D341Med (cell line): ENCODE measurements at places on chromosomes 12 and 14.

DNA sequence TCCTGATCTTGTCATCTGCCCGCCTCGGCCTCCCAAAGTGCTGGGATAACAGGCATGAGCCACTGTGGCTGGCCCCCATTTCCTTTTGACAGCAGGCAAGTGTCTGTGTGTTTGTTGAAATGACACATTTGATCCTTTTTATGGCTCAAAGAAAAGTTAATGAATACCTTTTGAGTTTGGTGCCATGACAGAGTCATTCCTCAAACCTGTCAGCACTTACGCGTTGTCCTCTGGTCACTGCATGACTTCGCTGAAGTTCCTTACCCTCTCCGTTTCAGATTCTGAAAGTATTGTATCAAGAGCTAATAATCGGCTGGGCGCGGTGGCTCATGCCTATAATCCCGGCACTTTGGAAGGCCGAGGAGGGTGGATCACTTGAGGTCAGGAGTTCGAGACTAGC, 32.4 kb downstream of the NEMF start:
- DNase-seq, result no peak

DNA sequence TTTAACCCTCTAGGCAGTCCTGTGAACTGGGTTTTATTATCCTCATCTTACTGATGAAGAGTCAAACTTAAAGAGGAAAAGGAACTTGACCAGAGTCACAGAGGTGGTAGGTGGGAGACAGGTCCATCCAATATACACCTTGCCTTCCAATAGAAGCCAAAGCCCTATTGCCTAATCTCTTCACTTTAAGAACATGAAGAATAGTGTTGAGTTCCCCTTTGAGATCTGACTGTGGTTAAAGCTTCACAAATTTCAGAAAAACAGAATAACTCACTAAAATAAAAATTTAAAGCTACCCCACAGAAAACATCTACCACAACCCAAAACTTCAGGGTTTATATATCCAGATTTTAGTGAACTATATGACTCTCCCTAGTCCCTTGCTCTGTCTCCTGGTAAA, 115.4 kb downstream of the ETV6 start:
- no peak for DNase-seq

GRCh38 chr14:93311082-93311481, 21.8 kb downstream of the BTBD7 start:
- DNase-seq, result no peak

DNA sequence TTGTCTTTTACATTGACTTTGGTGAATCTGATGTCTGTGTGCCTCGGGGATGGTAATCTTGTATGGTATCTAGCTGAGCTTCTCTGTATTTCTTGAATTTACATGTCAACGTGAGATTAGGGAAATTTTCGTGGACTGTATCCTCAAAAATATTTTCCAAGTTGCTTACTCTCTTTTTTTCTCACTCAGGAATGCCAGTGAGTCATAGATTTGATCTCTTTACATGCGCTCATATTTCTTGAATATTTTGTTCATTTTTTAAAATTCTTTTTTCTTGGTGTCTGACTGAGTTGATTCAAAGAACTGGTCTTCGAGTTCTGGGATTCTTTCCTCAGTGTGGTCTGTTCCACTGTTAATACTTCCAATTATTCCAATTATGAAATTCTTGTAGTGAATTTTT, 207.7 kb downstream of the RAD51B start:
- DNase-seq, result no peak

DNA sequence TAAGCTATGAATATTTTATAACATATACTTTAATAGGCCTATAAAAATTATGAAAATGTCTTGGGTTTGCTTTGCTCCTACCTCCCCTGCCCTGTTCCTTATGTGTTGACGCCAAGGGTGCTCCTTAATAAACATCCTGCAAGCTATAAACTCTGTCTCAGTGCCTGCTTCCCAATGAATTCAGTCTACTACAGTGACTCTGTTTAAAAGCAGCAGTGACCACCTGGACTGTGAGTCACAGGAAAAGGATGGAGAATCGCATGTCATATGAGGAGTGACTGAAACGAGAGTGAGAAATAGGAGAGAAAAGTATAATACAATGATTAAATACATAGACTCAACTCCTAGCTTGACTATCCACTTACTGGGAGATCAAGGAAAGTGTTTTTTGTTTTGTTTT, 41.1 kb upstream of the CFAP54 start:
- no peak for DNase-seq

DNA sequence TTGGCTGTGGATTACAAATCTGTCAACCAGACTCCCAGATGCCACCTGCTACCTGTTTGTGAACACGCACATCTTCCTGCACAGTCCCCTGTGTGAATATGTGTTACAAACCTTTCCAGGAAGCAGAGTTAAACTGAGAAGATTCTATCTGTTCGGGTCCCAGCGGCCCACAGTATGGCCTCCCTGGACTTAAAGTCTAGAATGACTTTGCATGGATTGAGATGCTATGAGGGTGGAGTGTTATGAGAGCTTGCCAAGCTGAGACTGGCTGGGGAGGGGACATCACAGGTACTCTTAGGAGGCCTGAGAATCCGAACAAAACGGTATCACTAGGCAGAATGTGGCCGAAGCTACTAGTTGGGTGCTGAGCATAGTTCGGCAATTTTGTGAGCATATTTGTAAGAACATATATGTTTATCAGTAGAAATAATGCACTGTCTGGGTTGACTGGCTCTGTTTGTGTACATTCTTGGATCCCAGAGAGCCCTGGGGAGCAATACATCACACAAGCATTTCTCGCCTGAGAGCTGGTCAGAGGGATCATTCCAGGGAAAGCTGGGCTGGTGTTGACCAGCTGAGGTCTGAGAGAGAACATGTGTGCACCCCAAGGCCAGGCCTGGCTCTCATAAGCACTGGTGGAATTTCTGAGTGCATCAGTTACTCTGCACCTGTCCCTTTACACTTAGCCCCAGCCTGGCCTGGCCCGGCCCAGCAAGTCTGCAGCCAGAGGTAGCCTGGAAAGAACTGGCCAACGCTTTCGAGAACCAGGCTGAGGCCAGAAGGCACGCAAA, 29.8 kb upstream of the LTBP2 start:
- no peak for DNase-seq

DNA sequence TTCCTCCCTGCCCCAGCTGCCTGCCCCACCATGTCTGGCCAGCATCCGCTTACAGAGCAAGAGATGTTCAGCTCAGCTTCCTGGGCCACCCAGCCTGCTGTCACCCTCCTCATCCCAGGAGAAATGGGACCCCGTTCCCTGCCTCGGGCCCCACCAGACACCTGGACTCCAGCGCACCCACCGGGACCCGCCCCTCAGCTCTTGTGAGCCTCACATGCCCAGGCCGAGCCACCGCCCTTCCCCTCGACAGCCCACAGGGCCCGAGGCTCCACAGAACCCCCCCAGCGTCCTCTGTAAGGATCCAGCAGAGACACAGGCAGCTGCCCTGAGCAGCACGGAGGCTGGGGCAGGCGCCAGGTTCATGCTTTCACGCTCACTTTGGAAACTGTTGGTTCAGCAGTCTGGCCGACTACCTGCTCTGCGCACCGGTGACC, 18.4 kb upstream of the C14orf180 start:
- DNase-seq, result no peak

DNA sequence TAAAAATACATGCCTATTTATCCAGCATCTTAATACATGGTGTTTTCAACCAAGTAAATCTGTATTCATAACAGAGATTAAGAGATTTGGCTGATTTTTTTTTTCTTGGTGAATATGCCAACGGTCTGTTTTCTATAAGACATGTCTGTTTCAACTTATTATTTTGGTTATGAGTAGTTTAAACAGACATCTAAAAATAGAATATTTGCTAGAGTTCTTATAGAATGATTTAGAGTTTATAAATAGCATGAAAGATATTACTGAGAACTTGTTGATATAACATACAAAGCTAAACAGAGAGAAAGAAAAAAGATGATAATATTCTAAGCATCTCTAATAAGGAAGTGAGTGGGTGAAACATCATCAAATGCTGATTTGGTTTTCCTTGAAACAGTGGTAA, 199.9 kb downstream of the CCDC91 start:
- DNase-seq, result no peak

DNA sequence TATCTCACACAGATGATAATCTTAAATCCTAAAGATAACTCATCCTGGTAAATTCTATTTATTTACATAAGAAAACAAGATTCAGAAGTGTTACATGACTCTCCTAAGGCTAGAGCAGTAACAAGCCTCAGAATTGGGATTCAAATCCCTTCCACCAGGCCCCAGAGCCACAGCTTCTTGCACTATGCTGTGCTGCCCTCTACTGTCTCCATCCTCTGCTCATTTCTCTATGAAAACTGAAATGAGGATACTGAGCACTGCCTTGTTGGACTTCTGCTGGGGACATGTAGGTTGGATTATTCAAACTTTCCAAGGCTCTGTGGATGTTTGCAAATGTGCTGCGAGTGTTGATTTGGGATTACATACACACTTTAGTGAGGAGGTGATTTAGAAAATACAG, 23.5 kb upstream of the C12orf50 start:
- peak; percentile 53 for DNase-seq

DNA sequence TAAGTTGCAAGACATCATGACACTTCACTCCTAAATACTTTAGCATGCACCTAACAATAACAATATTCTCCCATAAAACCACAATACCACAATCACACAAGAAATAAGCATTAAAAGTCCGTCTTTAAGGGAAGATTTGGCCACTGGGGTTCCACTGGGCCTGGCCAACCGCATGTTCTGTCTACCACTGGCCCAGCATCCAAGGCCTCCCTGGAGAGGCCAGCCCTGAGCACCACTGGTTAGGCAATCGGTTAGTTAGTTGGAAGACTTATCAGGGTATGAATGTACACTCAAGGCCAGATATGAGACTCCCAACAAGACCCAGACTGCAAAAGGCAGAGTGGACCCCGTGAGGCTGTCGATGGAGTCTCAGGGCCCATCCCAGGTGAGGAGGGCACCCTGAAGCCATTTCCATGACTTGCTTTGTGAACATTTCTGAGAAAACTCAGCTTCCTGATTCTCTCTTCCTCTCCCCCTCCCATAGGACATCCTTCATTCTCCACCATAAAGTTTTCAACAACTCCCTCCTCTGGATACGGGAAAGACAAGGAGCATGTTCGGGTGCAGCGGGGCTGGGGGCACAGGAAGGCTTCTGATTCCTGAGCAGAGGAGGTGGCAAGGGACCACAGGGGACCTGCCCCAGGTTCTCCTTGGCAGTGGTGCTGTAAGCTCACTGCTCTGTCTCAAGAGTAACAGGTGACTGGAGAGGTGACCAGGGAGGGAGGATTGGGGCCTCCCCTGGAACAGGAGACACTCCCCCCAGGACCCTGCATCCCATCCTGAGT, 5.9 kb downstream of the PXN start:
- no peak for DNase-seq

GRCh38 chr12:1474041-1474573, 120.3 kb downstream of the FBXL14 start:
- no peak for DNase-seq

- no peak for DNase-seq
Measured at GRCh38 chr12:31496257-31496656, 94.7 kb downstream of the DENND5B start.

DNA sequence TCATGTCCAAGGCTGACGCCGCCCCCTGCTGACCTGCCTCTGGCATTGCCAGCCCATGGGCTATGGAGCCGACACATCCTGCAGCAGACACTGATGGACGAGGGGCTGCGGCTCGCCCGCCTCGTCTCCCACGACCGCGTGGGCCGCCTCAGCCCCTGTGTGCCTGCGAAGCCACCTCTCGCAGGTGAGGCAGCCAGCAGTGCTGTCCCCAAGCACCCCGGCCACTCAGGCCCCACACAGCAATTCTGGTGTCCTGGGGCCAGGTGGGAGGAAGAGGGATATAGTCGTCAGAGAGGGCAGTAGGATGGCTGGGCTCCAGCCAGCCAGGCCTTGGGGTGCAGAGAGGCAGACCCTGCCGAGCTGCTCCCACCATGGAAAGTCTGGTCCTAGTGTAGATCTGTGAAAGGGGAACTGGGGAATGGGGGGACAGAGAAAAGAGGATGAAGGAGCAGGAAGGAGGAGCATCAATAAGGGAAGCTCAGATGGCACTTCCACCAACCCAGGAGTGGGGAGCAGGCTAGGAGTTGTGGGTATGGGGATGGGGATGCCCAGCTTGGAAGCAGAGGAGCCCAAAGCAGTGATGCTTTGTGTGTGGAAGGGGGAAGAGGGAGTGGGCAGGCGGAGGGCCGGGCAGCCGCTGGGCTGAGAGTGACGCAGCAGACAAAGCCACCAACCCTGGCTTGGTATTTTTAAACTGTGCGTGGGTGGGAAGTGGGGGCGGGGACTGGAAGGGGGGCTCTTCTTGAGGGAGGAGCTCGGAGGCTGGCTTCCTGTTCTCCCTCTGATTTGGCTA, 4.7 kb downstream of the NAB2 start:
- peak; percentile 80 for DNase-seq

GRCh38 chr14:57189070-57189469, 79.6 kb downstream of the EXOC5 start:
- DNase-seq, result peak; percentile 72

GRCh38 chr12:16562921-16563320, 43.0 kb downstream of the LMO3 start:
- DNase-seq, result no peak

DNA sequence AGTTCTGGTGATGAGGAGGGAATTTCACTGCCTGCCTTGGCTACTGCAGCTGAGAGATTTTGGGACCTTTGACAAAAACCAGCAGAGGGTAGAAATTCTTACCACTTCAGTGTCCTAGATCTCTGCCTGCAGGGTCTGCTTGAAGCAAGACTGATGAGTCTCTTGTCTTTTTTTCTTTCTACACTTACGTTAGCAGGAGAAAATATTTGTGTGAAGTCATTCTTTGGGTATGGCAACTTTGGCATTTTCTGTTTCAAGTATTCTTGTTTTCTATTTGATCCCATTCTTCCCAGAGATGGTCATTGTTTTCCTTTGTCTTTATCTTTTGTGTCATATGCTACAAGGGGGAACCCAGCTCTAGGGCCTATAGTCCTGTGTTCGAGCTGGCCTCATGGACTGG, 65.6 kb upstream of the FERMT2 start:
- no peak for DNase-seq

DNA sequence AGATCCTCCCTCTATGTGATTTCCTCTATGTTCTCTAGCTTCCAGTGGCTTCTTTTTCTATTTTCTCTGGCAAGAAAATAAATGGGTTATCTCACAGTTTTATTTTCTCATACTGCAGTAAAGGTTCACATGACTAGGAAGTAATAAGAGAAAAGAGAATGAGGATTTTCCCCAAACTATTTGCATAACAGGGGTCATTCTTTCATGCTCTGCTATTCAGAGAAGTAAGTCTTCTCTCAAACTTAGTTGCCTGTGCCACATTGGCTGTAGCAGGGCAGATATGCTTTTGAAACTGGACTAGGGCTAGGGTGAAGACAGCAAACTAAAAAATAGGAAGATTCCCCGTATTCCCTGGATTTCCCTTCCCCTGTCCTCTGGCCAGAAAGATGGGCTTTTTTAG, 57.4 kb downstream of the ACSM4 start:
- DNase-seq, result no peak

GRCh38 chr14:32571551-32571950, 242.5 kb downstream of the AKAP6 start:
- no peak for DNase-seq

DNA sequence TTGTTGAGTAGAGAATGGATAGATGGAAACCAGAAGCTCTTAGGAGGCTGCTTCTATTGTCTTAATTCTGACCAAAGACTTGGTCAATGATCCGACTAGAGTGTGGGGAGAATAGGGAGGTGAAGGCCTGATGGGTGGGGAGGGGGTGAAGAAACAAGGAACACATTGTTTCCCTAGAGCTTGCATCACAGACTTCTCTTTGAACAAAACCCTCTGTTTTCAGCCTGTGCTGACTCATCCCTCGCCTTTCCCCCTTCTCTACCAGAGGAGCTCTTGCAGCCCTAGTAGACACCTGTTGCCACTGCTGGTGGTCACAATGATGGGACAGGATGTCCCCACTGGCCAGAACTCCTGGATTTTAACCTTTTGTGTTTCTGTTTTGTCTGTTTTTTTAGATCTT, 46.8 kb upstream of the CISTR start:
- no peak for DNase-seq
